ENCODE measurements at places on chromosomes 4 and X.

DNA sequence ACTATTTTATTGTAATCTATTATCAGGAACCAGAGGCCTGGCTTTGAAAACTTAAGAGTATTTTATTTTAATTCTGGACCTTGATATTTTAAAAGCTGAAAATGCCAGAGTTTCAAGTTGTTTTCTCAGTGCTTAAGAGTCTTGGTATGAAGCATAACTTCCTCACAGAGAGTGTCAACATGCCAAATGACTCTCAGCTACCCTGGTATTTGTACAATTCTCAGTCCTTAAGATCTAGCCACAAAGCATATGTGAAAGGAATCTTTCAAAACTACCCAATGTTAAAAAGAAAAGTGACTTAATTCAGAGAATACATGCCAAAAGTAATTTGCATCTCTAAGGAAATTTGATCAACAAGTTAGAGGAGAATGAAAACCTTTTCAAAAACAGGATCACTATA, 171.9 kb downstream of the DKK2 start:
- no peak for DNase-seq

GRCh38 chrX:76931518-76931917, 504.0 kb downstream of the MAGEE1 start:
- no peak for DNase-seq

GRCh38 chr4:31545755-31546154, 825.6 kb downstream of the PCDH7 start:
- no peak for DNase-seq

- peak; percentile 37 for DNase-seq
Observed at GRCh38 chrX:47093248-47093647, 15.0 kb downstream of the RGN start.

GRCh38 chr4:96874657-96875056, 1034.8 kb downstream of the PDHA2 start:
- DNase-seq = no peak

GRCh38 chr4:14131335-14131734, 503.8 kb upstream of the BOD1L1 start:
- DNase-seq = no peak

GRCh38 chr4:3211866-3212265, 37.1 kb upstream of the MSANTD1 start:
- DNase-seq = no peak

GRCh38 chr4:21226637-21227538, 526.6 kb downstream of the PACRGL start:
- no peak for DNase-seq

DNA sequence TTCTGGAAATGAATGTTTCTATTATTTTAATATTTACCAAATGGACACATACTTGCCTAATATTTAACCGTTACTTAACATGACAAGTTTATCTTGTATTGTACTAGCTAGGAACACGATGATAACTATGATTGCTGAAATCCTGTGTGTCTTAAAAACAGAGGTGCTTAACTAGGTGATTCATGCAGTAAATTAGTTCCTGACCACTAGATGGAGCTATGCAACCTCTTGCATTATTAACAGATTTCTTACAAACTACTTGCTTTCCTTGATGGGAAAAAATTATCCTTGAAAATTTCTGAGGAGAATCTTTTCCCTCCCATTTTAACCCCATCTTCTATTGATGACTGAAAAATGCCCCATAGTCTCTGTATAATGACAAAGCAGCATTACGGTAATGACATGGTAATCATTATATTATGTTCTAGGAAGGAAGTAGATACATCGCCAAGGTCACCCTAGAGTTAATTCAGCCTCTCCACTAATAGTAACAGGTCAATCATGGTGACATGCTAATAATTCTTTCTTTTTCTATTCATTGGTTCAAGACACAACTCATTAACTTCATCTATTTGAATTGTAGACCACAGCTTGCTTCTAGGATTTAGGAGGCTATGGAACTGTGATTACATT, 844.2 kb downstream of the RAPGEF2 start:
- peak; percentile 52 for DNase-seq

- no peak for DNase-seq
Observed at GRCh38 chr4:128615197-128615596, 194.3 kb upstream of the JADE1 start.

Data from suppressor macrophage treated with lipopolysaccharide for 1 hour (primary cell).